ENCODE measurements at places on chromosomes 6 and 20.
A peak's percentile ranks its signal among the peaks of the same experiment; 100 is the strongest.

DNA sequence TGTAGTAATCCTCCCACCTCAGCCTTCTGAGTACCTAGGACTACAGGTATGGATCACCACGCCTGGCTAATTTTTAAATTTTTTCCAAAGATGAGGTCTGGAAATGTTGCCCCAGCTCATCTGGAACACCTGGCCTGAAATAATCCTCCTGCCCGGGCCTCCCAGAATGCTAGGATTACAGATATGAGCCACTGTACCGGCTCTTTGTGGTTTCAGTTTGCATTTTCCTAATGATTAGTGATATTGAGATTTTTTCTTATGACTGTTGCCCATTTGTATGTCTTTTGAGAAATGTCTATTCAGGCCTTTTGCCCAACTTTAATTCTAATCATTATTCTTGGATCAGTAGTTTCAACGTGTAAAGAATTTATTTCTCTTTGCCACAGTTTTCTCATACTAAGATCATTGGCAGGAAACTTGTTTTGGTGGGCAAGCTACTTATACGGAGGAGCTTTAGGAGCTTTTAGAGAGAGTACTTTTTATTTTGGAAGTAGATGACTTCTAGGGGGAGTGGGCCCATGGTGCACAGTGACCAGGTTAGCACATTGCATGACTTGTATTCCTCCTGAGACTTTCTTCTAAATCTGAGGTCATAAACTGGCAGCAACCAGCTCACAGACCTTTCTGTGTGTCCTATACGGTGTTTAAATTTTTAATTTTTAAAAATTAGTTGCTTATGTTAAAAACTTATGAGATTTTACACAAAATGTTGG lies 62.3 kb downstream of the STK4 start:
- no peak for DNase-seq

GRCh38 chr6:13486679-13487121 lies 700 bp downstream of the GFOD1 start:
- peak; percentile 19 for DNase-seq

DNA sequence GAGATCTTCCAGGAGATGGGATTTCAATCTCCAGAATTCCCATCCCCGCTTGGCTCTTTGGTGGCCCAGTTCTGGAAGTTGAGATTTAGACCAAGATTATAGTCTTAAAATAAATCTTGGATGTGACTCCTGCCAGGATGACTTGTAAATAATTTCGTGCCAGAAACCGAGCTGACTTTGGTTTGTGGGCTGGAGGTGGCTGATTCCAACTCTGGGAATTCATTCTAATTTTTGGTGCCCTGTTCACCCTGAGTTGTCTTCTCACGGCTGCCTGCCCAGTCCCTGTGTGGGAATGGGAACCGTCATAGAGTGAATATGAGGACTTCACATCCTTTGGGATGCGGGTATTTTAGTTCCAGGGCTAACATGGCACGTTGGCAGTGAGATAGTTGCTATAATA lies 64.8 kb downstream of the JARID2 start:
- no peak for DNase-seq

GRCh38 chr6:35600659-35601125 lies 88.0 kb upstream of the TULP1 start:
- DNase-seq, result no peak

Measured in A172 (cell line).